Osteoblast (primary cell): ENCODE measurements at places on chromosomes 1 and 21. TPM values are rescaled to one million over a fixed set of nuclear protein-coding genes. Genes with fewer than 3 reads are reported as not detected.

GRCh38 chr1:207962716-207963426, 51.9 kb upstream of the CD34 start:
- DNase-seq = peak; percentile 77

The IL12RB2 gene
- total RNA-seq = not detected in 2 replicates

DNA sequence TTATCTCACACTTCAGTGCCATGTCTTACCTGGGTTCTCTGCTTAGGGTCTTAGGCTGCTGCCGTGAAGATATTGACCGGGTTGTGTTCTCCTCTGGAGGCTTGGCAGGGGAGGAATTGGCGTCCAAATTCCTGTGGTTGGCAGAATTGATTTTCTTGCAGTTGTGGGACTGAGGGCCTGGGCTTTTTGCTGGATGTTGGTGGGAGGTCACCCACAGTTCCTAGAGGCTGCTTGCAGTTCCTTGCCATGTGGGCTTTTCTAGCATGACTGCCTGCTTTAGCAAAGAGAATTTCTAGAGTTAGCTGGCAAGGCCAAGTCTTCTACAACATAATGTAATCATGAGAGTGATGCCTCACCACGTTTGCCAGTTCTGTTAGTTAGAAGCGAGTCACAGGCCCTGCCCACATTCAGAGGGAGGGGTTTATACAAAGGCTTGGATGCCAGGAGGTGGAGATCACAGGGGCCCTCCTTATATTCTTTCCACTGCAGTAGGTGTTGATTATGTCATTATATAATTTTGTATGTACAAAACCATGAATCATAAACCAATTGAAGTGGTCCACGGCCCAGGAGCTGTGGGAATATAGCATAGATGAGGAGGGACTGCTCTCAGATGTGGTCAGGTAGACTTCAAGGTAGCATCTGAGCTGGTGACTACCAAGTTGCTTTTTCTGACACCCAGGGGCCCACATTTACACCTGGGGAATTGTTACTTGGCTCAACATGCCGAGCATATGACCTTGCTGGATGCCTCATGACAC, 6.6 kb downstream of the UBL4B start:
- DNase-seq = peak; percentile 78

DNA sequence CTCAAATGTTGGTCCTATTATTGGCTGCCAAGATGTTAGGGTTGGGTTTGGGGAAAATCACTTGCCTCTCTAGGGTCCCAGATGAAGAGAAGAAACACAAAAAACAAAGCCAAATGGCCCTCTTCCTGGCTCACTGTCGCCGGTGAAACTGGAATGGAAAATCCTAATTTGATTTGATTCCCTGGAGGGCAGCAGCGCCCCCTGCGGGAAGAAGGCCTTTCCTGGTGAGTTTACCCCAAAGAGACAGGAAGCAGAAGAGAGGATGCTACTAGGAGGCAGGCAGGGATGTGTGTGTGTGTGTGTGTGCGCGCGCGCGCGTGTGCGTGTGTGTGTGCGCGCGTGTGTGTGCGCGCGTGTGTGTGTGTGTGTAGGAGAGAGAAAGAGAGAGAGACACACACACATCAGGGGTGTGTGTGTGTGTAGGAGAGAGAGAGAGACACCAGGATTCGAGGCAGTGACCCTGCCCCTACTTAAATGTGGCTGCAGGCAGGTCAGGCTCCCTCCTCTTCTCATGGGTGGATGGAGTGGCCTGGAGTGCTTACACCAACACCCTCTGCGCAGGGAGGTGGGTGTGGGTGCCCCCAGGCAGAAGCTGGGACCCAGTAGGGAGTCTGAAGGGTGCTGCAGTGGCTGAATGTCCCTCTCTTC, 3.1 kb upstream of the SELENON start:
- peak; percentile 97 for DNase-seq

- DNase-seq = no peak
These were observed 250.3 kb upstream of the SGIP1 start for GRCh38 chr1:66283622-66284041.

- DNase-seq = peak; percentile 87
These were observed 15.2 kb downstream of the PTPRF start for GRCh38 chr1:43545695-43546387.

The KIF2C gene
- total RNA-seq = 3.3 and 3.8 TPM in 2 replicates

DNA sequence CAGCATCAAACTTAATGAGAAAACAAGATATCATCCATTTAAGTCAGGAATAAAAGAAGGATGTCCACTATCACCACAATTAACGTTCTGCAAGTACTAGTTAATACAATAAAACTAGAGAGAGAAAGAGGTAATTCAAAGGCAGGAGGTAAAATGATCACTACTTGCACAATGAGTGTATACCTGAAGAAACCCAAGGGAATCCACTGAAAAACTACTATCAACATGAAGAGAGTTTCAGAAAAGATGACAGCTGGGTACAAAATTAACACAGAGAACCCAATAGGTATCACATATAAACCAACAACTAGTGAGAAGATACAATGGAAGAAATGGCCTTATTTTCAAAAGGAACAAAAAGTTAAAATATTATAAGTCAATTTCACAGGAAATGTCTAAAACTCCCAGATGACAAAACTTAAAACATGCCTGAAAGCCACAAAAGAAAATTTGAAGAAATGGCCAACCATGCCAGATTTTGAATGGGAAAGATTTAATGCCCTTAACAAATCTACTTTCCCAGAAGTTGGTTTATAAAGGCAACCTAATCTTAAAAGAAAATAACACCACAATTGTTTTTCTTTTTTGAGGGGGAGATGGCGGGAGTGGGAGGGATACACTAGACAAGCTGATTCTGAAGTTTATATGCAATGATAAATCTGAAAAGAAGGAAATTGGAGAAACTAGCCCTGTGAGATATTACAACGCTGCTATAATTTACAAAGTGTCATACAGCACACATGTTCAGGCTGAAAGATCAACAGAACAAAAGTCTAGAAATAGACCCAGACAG, 17.8 kb downstream of the VPS26C start:
- no peak for DNase-seq

The FAM72B gene
- total RNA-seq = 1.4 and 2.7 TPM in 2 replicates

DNA sequence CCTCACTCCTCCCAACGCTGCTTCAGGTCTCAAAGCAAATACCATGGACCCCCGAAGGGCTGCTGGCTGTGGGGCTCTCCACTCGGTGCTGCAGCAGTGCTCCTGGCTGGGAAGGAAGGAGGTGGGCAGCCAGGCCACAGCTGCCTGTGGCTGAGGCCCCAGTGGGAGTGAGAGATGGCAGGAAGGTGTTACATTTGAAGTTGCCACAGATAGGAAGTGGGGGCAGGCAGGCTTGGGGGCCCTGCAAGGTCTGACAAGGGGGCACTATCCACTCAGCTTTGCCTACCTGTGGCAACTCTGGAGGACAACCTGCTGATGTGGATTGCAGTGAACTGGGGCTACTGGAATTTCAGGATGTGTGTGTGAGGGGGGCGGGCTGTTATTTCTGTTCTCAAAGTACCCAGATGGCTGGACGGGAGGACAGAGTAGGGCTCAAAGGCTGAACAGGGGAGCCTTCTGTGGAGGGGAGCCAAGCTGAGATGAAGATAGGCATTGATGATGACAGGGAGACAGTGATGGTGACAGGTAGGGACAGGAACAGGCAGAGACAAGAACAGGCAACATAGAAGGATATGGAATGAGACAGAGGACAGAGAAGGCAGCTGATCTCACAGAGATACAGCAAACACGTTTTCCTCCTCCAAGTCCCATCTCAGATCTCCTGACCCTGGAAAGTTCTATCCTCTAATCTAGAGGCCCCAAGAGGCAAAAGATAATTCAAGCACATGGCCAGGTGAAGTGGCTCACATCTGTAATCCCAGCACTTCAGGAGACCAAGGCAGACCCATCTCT, 1.8 kb downstream of the ZNF683 start:
- DNase-seq = peak; percentile 32

The CFAP107 gene
- total RNA-seq = not detected in 2 replicates

DNA sequence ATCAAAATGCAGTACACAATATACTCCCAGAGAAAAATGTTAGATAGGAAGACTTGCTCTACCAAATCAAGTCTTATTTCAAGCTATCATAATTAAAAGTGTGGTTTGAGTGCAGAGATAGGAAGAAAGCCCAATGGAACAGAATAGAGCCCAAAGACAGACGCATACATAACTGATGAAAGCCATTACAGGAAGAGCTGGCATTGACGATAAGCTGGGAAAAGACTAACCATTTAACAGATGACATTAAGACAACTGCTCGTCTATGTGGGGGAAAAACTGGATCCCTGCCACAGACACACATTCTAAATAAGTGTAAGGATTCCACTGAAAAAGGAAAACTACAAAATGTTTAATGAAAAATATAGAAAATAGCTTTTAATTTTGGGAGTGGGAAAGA, 85.5 kb downstream of the NGF start:
- no peak for DNase-seq

The CPLANE2 gene
- total RNA-seq = 9.4 and 14.1 TPM in 2 replicates

DNA sequence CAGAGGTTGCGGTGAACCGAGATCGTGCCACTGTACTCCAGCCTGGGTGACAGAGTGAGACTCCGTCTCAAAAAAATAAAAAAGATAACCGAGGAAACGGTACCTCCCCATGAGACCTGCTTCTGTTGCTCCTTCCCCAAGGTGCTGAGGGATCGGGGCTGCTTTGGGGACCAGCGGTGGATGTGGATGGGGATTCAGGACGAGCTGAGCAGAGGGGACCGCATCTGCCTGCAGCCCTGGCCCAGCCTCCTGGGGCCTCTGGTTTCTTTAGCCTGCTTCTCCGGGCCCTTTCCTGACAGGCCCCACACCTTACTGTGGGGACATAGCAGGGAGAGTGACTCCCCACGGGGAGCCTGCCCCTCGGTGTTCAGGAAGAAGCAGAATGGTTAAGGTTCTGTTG, 17.1 kb downstream of the SLC66A1 start:
- peak; percentile 58 for DNase-seq

GRCh38 chr1:66758241-66758755, 6.0 kb downstream of the DYNLT5 start:
- DNase-seq = no peak

The FCAMR gene
- total RNA-seq = not detected in 2 replicates

GRCh38 chr1:2290171-2290578, 62.1 kb downstream of the SKI start:
- no peak for DNase-seq

The TSTD1 gene
- 0.72 and 1.8 TPM in 2 replicates for total RNA-seq

DNA sequence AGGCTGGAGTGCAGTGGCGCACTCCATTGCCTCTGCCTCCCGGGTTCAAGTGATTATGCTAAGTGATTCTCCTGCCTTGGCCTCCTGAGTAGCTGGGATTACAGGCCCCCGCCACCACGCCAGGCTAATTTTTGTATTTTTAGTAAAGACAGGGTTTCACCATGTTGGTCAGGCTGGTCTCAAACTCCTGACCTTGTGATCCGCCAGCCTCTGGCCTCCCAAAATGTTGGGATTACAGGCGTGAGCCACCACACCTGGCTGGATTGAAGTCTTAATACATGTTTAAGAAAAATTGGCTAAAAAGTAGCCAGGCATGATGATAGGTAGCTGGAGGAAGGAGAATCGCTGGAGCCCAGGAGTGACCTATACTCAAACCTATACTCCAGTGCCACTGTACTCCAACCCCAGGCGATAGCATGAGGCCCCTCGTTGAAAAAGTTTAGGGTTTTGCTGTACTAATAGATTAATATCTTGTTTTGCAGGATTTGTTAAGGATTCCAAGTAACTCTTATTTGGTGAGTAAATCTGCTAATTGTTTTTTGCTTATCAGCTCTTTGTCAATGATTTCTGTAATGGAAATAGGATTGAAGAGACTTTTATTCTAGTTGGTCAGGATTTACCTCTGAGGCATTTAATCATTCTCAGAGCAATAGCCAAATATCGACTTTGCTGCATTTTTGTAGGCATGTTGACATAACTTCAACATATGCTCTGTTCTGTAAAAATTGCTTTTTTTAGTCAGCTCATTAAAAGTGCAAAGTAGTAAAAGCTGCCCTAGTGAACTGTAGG, 2.0 kb downstream of the RCC1 start:
- no peak for DNase-seq

The RCC1 gene
- 32.1 and 35.1 TPM in 2 replicates for total RNA-seq

DNA sequence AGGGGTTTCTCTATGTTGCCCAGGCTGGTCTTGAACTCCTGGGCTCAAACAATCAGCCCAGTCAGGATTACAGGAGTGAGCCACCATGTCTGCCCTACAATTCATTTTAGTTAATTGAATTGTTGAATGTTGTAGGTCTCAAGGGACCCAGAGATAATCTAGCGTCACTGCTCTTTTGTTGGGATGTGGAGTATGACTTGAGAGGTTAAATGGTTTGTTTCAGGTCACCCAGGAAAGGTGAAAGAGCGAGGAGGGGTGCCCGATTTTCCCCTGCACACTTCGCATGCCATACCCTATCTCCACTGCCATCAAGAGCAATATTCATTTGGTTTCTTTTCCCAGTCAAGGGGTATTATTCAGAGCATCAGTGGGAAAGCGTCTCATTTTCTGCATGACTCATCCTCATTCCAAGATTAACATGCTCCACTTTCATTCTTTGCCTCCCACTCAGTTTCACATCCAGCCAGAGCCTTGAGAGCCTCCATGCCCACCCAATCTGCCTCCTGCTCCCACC, 13.1 kb upstream of the SLC30A1 start:
- no peak for DNase-seq

DNA sequence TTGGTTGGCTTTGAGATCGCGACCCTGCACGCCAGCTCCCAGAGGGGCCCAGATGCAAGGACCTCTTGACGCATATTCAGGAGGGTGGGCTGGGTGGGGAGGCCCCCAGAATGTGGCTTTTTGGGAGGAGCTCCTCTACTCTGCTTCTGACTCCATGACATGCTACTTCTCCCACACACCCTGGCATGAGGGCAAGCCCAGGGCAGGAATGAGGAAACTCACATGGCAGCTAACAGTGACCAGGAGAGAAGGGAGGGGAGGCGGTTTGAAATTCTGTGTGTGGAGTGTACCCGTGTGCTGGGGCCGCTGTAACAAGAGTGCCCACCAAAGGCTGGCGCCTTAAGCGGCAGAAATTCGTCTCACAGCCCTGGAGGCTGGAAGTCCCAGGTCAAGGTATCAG, 61.3 kb upstream of the GPR153 start:
- DNase-seq = peak; percentile 89

GRCh38 chr1:12316331-12316730, 86.5 kb downstream of the VPS13D start:
- DNase-seq = no peak

DNA sequence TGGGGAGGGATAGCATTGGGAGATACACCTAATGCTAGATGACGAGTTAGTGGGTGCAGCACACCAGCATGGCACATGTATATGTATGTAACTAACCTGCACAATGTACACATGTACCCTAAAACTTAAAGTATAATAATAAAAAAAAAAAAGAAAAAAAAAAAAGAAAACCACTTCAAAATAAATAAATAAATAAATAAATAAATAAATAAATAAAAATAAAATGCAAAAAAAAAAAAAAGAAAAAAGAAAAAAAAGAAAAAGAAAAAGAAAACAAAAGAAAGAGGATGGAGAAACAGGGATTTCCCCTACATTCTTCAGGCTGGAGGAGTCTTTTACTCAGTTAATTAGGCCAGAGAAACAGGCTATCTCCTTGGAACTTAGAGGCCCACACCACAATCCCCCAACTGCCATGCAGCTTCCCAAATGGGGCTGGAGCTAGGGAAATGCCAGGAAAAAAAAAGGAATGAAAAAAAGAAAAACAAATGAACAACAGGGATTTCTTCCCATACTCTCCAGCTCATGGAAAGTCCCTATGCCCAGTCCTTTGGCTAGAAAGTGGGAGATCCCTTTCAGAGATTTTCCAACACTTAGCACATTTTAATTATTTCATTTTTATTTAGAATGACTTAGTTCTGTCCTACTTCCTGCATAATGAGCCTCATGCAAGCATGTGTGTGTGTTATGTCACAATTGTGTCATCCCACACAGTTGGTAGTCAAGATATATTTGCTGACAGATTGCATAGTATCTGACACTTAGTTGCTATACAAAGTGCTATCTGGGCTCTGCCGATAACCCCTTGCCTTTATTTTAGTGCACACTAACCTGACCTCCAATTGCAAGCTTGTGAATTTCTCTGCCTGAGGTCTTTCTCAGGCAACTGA, 486.4 kb downstream of the PLPP3 start:
- no peak for DNase-seq
